ENCODE measurements at places on chromosomes 1 and 21. TPM values are rescaled to one million over a fixed set of nuclear protein-coding genes. Genes with fewer than 3 reads are reported as not detected.

DNA sequence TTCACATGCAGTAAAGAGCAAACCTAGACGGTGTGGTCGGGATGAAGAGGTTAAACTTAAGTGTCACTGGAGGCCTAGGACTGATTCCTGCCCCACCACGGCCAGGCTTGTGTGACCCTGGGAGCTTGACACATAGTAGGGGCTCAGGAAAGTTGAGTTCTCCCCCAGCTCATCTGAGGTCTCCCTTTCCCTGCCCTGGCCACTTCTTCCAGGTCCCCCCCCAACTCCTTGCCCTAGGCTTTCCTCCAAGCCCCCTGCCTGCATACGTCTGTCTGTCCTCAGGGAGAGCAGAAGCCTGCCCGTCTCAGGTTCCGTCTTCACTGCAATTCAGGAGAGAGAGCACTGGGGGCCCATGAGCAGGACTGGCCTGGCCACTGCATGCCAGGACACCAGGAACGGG lies 225.8 kb downstream of the PTPRU start:
- DNase-seq = no peak

- no peak for DNase-seq
Measured at GRCh38 chr1:153614189-153614900, 1.4 kb upstream of the S100A16 start.

DNA sequence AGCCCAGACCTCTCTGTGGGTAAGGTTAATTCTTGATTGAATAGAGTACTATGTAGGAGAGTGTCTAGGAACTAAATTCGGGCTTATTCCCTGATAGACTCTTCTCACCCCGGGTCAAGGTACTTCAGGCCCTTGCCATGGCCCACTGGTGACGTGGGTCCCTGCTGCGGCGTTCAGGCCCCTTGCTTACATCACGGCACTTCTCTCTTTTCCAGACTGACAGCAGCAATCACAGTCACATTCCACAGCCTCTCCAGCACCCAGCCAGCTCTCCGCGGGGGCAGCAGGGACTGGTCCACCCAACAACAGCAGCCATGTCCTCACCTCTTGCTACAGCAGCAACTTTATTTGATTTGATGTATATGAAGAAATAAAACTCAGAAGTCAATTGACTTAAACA lies 401.2 kb upstream of the VAMP3 start:
- no peak for DNase-seq

DNA sequence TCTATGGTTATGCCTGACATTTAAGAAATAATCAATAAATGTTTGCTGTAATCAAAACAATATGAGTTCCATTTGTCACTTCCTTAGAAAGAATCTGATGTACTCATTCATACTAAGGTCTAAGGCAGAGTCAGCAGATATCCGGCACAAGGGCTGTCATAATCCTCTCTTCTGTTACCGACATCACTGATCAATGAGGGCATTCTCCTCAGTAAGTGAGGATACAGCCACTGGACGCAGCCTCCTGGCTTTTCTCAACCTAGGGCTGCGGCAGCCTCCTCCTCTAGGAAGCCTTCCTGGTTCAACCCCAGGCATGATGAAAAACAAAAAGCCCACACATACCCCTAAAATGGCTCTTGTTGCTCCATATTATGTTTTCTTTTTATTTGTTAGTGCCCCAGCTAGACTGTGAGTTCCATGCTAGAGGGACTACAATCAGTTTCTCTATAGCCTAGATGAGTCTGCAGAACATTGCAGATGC lies 40.7 kb upstream of the TENT5C start:
- no peak for DNase-seq

DNA sequence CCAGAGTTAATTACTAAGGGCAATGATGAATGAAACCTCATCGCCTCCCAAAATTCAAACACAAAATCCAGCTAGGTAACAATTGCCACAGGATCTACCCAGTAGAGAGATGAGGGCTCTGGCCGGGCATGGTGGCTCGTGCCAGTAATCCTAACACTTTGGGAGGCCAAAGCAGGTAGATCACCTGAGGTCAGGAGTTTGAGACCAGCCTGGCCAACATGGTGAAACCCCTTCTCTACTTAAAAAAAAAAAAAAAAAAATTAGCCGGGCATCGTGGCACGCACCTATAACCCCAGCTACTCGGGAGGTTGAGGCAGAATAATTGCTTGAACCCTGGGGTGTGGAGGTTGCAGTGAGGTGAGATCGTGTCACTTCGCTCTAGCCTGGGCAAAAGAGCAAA lies 15.8 kb downstream of the CD2 start:
- DNase-seq = no peak

- no peak for DNase-seq
Measured at GRCh38 chr1:225603538-225604354, 49.2 kb downstream of the ENAH start.

- no peak for DNase-seq
Measured at GRCh38 chr21:23601549-23601948, 2005.7 kb downstream of the MRPL39 start.

GRCh38 chr1:84611796-84612195 lies 37.6 kb upstream of the CTBS start:
- no peak for DNase-seq

- DNase-seq = no peak
Measured at GRCh38 chr1:227437495-227438008, 119.3 kb upstream of the CDC42BPA start.

GRCh38 chr21:19048098-19048672 lies 644.6 kb upstream of the TMPRSS15 start:
- no peak for DNase-seq

DNA sequence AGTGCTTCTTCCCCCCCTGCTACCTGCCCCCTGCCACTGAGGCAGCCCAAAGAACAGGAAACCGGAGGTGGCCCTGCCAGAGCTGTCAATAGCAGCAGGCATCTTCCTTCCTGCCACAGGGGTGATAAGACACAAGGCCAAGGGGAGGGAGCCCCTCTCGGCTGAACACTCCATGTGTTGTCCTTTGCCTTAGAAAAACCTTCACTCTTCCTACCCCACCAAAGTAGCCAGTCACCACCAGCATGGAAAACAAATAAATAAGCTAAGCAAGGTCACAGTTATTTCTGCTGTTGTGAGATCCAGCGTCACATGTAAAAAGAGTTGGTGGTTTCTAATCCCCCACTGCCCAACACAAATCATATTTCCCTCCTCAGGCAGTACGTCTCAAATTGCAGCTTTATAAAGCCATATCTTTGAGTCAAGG lies 104.8 kb upstream of the DPT start:
- DNase-seq = no peak

DNA sequence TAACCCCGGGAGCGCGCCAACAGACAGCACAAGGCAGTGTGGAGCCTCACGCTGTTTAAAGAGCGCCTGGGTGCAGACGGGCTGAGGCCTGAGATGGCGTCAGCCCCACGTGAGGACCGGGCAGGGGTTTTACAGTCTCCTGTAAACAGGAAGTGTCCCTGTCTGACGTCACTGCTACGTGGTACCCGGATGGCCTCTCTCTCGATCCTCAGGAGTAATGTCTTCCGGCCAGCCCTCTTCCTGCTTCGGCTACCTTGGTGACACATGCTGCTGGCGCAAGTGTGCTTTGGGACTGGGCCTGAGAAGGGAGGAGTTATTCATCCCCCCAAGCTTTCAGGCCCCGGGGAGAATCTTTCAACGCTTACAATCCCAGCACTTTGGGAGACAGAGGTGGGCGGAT lies 41.2 kb downstream of the CNST start:
- no peak for DNase-seq

DNA sequence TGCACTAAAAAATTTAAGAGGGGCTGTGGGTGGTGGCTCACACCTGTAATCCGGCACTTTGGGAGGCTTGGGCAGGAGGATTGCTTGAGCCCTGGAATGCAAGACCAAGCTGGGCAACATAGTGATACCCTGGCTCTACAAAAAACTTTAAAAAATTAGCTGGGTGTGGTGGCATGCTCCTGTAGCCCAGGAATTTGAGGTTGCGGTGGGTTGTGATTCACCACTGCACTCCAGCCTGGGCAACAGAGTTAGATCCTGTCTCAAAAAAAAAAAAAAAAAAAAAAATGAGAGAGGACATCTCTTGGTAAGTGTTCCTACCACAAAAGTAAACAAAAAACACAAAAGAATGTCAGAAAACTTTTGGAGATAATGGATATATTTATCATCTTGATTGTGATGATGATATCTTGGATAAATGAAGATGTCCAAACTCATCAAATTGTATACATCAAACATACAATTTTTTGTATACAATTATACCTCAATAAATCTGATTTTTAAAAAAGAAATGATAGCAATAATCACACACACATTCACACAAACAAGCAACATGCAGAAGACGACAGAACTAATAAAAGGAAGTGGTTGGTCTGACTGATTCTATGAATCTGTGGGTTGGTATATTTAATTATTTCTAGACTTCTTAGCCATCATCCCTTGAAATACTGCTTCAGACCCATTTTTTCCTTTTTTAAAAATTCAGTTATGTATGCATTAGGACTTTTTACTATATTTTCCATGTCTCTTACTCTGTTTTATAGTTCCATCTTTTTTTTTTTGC lies 465.9 kb downstream of the PLA2G4A start:
- DNase-seq = no peak

- DNase-seq = no peak
Measured at GRCh38 chr1:37342736-37343135, 131.6 kb upstream of the ZC3H12A start.

DNA sequence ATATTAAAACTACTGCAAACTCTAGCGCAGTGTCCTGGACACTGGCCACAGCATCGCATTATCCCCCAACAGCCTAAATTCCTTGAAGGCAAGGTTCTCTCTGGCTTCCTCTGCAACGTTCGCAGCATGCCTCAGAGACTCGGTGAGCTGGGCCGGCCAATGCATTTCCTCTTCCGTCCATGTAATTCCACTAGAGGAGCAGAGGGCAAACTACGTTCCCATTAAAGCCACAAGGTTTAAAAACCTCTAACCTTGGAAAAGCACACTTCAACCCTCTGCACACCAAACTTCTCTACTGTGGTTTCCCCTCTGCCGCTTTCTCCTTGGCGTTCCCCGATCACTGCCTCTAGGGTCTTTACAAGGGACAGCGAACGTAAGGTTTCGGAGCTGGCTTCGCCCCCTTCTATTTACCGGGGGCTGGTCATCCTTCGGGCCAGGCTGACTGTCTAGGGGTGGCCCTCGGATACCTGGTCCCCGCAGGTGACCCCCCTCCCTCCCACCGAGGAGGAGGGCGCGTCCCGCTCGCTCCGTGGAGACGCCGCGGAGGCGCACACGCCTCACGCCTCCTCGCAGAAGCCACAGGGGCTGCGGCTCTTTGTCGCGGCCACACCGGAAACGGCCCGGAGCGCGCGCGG lies 456 bp upstream of the SMYD2 start:
- DNase-seq = no peak

DNA sequence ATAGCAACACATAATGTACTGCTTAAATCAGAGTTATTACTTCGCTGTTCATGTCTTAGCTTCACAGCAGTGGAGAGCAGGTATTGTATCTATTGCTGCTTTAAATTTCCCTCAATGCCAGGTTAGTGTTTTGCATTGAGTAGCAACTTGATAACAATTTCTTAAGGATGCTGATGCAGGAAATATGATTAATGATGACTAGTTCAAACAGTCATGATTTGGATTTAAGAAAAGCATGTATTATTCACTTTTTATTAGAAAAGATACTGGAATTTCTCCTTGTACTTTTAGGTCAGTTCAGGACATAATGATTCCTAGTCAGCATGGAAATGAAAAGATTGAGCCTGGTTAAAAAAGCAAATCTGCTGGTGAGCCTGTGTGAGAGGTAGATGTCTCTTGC lies 67.2 kb upstream of the ARHGAP29 start:
- no peak for DNase-seq

DNA sequence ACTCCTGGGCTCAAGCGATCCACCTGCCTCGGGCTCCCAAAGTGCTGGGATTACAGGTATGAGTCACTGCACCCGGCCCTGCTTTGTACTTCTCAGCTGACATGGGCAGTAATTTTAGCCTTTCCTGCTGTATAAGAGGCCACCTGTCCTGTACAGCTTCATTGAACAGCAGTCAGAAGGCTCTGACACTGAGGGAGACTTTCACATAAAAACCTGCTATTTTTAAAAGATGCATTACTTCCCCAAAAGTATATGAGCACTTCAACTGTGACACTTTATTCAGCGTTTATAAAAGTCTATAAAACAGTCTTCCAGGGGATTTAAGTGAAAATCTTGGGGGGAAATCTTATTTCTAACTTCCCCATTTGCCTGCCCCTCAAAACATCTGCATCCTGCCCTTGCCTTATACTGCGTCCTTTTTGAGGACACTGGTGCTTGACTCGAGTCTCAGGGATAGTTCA lies 17.6 kb downstream of the RNU5D-1 start:
- DNase-seq = no peak

DNA sequence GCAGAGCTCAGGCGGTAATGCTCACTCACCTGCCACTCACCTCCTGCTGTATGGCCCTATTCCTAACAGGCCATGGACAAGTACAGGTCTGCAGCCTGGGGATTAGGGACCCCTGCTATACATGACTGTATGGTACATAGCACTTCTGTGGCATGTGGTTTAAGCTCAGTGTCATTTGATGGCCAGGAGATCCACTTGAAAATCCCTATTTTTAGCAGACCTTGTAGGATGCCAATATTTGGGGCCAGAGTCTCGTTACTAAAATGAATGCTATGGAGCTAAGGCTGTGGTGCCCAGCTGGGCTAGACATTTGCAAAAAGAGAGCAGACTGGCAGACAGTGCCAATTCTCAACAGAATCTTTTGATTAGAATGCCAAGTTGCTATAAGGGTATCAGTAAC lies 1.7 kb upstream of the ANGPTL7 start:
- no peak for DNase-seq

DNA sequence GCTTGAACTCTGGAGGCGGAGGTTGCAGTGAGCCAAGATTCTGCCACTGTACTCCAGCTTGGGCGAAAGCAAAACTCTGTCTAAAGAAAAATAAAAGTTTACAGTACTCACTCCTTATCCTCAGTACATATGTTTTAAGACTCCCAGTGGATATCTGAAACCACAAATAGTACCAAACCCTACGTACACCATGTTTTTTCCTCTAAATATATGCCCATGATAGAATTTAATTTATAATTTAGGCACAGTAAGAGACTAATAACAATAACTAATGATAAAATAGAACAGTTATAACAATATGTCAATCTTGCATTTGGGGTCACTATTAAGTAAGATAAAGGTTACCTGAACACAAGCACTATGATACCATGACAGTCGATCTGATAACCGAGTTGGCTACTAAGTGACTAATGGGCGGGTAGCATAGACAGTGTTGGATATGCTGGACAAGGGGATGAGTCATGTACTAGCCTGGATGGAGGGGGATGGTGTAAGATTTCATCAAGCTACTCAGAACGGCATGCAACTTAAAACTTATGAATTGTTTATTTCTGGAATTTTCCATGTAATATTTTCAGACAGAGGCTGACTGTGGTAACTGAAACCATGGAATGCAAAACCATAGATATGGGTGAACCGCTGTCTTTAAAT lies 43.7 kb downstream of the ST7L start:
- DNase-seq = no peak

GRCh38 chr1:32540605-32541004 lies 1.4 kb downstream of the ZBTB8A start:
- no peak for DNase-seq

CRABP2 gene
- total RNA-seq = 1.1 TPM

ADGRB2 gene
- 5.4 TPM for total RNA-seq

DEPDC1 gene
- total RNA-seq = 19.9 TPM

LCE1D gene
- not detected for total RNA-seq

ZNF695 gene
- total RNA-seq = 1.2 TPM

KCTD3 gene
- total RNA-seq = 6.8 TPM

RBM11 gene
- total RNA-seq = 0.50 TPM

CTXND2 gene
- total RNA-seq = not detected

HES5 gene
- not detected for total RNA-seq
